ENCODE measurements at places on chromosomes 6 and 20. TPM values are rescaled to one million over a fixed set of nuclear protein-coding genes. Genes with fewer than 3 reads are reported as not detected.

DNA sequence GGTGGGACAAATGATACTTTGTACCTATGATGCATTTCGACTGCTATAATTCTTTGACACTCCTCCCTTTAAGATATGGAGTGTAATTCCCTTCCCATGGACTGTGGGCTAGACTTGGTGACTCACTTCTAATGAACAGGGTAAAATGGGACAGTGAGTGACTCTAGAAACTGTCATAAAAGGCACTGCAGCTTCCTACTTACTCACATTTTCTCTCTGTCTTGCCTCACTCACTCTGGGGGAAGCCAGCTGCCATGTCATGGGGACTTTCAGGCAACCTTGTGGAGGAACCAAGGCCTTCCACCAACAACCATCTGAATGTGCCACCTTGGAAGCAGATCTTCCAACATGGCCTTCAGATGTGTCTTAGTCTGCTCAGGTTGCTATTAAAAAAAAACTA is 12.9 kb upstream of the GFOD1 start:
- no peak for DNase-seq

- DNase-seq = no peak
Measured at GRCh38 chr6:45724511-45724910, 291.1 kb downstream of the CLIC5 start.

- DNase-seq = no peak
Measured at GRCh38 chr20:9078826-9079731, 10.2 kb downstream of the PLCB4 start.

- DNase-seq = no peak
Measured at GRCh38 chr20:54025251-54025771, 45.1 kb downstream of the BCAS1 start.

DNA sequence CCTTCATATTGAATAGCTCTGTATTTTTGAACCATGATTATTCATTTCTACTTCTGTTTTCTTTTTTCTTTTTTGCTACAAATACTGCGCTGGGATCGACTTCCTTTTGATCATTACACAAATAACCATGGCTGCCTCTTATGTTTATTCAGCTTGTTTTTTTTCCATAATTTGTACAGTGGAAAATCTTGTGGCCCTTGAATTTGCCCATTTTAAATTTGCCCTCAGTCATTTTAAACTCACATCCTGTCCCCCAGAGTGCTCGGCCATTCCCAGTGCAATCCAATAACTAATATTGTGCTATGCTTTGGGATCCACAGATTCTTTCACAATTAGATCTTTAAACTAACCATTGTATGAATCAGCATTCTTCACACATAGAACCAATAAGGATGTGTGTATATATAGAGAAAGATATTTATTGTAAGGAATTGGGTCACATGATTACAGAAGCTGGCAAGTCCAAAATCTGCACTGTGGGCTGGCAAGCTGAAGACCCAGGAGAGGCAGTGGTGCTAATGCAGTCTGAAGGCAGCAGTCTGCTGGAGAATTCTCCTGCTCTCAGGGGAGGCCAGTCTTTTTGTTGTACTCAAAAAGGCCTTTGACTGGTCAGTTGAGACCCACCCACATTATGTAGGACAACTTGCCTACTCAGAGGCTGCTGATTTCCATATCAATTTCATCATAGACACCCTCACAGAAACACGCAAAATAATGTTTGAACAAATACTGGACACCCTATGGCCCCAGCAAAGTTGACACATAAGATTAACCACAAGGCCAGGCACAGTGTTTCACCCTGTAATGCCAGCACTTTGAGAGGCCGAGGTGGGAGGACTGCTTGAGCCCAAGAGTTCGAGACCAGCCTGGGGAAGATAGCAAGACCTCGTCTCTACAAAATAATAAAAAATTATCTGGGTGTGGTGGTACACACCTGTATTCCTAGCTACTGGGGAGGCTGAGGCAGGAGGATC is 147.1 kb downstream of the MTHFD1L start:
- DNase-seq = no peak

GRCh38 chr6:144285798-144286502 is 815 bp downstream of the UTRN start:
- DNase-seq = peak; percentile 83

DNA sequence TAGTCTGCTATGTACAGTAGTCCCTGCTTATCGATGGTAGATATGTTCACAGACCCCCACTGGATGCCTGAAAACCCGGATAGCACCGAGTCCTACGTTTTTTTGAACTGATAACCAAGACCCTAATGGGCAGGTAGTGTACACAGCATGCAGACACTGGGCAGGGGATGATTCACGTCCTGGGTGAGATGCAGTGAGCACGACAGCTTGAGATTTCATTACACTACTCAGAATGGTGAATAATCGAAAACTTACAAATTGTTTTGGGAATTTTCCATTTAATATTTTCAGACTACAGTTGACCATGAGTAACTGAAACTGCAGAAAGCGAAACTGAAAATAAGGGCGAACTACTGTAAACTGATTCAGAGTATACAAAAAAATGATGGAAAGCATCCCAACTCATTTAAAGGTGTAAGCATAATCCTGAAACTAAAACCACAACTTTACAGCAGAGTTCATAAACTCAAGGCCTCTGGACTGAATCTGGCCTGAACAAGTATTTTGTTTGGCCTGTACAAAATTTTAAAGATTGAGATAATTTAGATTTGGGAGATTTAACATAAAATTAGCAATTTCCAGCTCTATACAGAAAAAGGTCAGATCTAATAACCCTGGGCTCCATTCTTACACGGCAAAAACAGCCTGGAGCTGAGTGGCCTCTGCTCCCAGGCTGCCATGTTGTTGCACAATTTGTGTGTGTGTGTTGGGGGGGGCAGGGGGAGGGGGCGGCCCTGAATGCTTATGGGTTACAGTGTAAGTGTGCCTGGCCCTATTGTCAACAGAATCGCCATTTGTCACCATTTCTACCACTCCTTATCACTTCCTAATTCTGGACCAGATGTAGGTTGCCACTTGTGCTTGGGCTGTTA is 34.9 kb downstream of the RNF24 start:
- DNase-seq = peak; percentile 22

DNA sequence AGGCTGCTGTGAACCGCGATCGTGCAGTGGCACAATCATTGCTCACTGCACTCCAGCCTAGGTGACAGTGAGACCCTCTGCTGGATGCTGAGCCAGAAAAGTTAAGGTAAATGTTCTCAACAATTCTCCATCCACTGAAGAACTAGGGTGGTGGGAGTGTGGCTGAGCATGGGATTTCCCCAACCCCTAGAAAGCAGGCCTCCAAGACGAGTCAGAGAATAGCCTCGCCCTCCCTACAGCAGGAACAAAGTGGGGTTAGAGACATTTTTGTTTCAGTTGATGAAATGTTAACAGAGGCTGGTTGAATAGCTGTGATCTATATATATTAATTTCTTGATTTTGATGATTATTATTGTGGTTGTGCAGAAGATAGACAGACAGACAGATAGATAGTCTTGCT is 6.1 kb upstream of the ALDH8A1 start:
- DNase-seq = no peak

DNA sequence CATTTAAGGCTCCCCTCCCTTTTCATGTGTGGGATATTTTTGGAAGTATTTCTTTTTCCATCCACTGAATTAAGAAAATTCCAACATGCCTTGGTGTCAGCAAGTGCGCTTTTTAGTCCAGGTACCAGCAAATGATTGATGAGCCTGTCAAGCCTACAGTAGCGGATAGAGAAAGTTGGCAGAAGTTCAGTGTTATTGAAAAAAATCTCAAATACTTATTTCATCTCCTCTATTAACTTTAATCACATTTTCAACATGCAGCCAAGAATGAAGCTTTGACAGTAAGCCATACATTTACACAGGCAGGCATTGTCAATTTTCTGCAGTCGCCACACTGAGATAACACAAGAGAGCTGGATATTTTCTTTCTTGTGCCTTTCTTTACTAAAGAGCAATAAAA is 50.4 kb downstream of the BLOC1S5 start:
- no peak for DNase-seq

DNA sequence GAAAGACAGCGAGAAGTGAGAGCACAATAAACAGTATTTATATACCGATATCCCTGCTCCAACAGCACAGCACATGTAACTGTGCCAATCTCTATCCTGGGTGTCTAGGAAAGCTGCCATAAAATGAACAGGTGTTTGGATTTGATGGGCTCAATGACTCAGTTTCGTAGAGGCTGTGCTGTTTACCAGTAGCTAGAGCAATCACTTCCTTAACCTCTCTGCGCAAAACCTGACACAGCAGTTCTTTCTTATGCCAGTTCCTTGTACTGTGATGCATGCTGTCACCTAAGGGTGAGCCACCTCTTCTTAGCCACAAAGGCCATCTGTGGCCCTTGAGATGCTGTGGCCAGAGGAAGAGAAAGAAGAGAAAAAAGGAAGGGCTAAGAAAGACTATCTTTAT is 59.3 kb downstream of the SHPRH start:
- no peak for DNase-seq

DNA sequence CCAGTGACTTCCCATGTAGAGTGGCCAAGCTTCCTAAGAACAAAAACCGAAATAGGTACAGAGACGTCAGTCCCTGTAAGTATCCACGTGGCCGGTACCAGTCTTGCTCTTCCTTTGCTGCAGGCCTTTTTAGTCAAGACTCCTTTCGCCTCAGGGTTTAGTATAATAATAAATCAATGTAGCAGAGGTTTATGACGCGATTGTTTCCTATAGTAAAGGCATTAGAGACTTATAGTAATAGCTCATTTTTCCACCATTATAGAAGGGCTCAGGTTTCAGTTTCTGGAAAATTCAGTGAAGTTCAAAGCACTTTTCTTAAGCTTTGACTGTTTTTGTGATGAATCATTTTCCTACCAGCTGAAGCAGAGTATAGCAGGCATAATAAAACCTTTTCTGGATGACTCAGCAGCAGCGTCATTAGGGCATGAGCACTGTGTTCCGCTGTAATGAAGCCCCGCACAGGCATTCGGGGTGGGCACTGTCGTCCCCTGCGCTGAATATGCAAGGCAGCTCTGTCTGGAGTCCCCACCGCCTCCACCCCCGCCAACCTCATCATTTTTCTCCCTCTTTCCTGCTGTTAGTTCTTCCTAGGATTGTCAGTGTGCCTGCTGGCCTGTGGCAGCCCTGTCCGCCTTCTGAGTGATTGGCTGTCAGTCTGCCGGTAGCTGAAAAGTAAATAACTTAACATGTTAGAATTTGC is 51.3 kb downstream of the PTPN1 start:
- DNase-seq = no peak

- DNase-seq = no peak
Measured at GRCh38 chr20:16432466-16433292, 140.6 kb downstream of the KIF16B start.

DNA sequence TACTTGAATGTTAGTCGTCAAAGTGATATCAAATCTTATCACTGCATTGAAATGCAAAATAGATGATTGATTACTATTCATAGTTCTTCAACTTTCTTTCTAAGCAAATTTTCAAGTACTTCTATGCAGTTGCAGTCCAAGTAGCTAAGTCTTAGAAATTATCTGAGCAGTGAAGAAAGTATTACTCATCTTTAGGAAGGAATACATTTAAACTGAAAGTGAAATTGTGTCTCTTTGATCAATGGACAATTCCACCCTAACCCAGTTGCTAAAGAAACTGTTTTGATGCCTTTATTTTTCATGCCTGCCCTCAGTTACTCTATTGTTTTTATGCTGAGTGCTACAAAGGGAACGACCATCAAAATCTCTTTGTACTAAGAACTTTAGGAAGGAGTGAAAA is 337.4 kb downstream of the GRIK2 start:
- DNase-seq = no peak

- no peak for DNase-seq
Measured at GRCh38 chr6:160999516-160999915, 7.9 kb downstream of the MAP3K4 start.

- DNase-seq = no peak
Measured at GRCh38 chr20:21229163-21229562, 74.0 kb upstream of the XRN2 start.

- no peak for DNase-seq
Measured at GRCh38 chr20:62274332-62274950, 28.4 kb upstream of the ADRM1 start.

DNA sequence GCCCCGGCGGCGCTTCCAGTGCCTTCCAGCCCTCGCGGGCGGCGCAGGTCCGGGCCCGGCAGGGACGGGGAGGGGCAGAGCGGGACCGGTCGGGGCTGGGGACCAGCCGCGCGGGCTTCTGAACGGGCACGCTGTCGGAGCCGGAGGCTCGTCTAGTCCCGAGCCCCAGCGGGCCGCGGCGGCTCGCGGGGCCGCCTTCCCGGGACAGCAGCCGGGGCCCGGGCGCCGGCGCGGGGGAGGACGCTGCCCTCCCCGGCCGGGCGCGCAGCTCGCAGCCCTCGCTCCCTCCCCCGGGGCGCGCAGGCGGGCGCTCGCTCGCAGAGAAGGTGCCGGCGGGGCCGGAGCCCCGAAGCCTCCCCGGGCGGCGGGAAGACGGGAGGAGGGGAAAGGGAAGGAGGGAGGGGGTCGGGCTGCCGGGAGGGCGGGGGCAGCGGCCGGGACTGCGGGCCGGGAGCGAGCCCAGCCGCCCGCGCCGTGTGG is 696 bp upstream of the SIRPA start:
- peak; percentile 58 for DNase-seq

DNA sequence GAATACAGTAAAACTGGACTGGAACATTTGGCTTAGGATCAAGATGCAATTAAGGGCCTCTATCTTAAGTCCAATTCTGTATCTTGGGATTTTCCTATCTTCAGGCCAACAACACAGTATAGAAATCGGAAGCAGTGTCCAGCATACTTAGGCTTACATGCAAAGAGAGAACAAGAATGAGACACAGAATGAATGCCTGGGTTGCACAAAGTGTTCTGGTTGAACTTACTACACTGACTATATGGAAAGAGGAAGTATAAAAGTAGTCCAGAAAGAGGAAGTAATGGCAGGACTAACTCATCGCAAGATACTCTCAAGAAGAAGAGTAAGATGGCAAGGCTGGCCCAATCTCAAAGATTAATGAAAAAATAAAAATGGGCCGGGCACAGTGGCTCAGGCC is 87.6 kb downstream of the BTBD9 start:
- no peak for DNase-seq

DNA sequence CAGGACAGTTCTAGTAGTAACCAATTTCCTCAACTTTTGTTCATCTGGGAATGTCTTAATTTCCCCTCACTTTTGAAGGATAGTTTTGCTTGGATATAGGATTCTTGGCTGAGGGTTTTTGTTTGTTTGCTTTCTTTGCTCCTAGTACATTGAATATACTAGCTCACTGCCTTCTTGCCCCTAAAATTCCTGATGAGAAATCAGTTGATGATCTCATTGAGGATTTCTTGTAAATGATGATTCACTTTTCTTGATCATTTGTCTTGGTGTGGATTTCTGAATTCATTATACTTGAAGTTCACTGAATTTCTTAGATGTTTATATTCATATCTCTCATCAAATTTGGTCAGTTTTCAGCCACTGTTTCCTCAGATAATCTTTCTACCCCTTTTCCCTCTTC is 49.1 kb upstream of the PRDM1 start:
- no peak for DNase-seq

The CASS4 gene
- total RNA-seq = 0.47 TPM

The METTL24 gene
- 1.2 TPM for total RNA-seq

The EPPIN gene
- not detected for total RNA-seq

The CNKSR3 gene
- total RNA-seq = 20.3 TPM

The CAP2 gene
- total RNA-seq = 149 TPM
